Activated CD4-positive, alpha-beta T cell treated with anti-CD3 and anti-CD28 coated beads, Interleukin-2, amount 50 U/mL, for 1 hour (primary cell): ENCODE measurements at places on chromosomes 2 and 18.

DNA sequence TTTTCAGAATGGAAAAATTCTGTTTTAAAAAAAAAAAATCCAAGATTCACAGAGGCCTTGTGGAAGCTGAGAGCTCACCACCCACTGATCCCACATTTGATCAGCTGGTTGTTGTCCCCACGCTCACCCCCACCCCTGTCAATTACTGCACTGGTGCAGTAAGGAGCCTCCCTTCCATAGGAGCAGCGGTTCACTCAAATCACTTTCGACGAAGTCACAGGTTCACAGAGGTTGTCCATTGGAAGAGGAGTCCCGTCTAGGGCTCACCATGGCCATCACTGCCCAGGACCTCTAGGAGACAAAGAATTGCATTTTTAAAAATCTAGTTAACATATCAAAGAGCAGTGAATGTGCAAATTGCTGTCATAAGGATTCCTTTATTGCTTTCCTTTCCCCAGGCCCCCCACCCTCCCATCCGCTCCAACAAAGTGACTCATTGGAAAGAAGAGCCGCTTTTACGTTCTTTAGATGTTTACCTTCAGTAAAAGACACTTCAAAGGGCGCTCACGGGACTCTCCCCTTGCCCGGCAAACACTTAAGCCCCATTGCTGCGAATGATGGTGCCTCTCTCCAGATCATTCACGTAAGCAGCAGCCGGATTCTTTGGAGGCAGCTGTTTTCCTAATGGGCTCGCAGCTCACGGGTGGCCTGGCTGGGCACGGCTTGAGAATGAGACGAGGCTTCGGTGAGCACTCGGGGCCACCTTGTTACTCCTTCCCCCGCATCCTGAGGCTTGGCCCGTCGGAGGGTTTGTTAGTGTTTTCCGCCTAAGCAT is 165.5 kb upstream of the SALL3 start:
- no peak for DNase-seq

DNA sequence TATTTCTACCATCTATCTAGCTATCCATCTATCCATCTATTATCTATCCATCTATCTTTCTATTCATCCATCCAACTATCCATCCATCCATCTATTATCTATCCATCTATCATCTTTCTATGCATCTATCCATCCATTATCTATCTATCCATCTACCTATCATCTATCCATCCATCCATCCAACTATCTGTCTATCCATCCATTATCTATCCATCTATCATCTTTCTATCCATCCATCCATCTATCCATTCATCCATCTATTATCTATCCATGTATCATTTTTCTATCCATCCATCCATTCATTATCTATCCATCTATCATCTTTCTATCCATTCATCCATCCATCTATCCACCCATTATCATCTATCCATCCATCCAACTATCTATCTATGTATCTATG is 24.6 kb upstream of the ZNF407 start:
- no peak for DNase-seq

DNA sequence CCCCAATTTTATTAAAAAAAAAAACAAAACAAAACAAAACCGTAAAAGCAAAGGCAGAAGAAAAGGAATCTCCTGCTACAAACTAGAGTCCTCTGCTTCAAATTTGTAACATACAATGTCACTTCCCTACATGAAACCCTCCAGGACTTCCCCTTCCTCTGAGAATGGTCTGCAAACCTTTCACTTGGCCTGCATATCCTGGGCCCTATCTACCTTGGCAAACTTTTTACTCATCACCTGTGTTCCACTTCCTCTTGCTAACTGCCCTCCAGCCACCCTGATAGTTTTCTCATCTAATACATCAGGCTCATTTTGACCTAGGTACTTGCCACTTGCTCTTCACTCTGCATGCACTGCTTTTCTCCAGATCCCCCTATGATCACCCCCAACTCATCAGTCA is 255.5 kb downstream of the ETAA1 start:
- DNase-seq: no peak

DNA sequence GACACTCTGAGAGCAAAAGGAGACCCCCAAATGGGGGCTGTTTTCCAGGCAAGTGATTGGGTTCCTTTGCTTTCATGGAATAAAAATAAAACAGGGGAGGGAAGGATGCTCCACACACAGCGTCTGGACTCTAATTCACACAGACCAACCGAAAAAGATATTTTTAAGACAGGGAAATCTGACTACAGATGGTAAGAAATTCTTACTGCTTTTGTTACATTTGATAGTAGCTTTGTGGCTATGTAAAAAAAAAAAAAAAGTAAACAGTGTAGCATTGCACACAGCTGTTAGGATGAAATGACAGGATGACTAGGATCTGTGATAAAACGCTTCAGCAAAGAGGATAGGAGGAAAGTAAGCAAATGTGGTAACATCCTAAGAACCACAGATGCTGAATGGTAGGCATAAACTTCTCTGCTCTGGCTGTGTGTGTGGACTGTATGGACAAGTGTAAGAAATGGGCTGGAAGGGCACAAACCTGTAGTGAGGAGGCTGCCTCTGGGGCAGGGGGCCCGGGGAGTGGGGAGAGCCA is 207.6 kb downstream of the ANAPC1 start:
- DNase-seq: no peak

GRCh38 chr2:173803449-173803848 is 161.7 kb downstream of the SP3 start:
- no peak for DNase-seq

GRCh38 chr2:121004359-121004758 is 268.7 kb downstream of the GLI2 start:
- DNase-seq: no peak

DNA sequence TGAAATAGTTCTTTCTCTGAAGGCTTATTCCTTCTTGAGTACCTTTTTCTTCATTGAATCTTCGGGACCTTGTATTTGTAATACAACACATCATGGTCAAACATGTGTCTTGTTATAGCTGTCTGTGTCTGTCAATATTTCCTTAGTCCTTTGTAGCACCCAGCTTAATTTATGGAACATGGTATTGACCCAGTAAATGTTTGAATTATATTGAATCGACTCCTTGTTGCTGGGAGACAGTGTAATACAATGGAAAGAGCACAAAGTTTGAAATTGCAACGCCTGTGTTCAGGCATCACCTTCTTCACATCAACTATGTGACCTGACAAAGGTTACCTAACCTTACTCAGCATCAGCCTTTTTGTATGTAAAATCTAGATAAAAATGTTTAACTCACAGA is 267.2 kb upstream of the CYRIA start:
- DNase-seq: no peak

DNA sequence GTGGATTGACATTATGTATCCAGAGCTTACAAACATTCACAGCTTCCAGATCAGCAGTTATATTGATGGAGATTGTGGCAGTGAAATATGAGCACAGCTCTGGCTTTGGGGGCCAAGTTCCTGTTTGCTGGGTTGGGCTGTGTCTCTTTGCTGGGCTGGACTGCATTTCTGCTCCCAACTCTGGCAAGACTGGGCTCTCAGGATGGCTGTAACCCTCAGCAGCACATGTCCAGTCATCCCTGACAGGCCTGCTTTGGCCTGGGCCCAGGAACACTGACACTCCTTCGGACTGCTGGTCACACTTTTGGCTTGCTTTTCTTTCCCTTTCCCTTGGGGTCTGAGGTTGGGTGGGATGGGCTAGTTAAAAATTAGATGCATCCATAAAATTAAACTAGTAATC is 17.9 kb upstream of the VPS4B start:
- DNase-seq: no peak

- DNase-seq: no peak
Observed at GRCh38 chr2:197888321-197888720, 83.9 kb downstream of the PLCL1 start.

- DNase-seq: no peak
Observed at GRCh38 chr2:203898657-203899056, 31.1 kb downstream of the CTLA4 start.

DNA sequence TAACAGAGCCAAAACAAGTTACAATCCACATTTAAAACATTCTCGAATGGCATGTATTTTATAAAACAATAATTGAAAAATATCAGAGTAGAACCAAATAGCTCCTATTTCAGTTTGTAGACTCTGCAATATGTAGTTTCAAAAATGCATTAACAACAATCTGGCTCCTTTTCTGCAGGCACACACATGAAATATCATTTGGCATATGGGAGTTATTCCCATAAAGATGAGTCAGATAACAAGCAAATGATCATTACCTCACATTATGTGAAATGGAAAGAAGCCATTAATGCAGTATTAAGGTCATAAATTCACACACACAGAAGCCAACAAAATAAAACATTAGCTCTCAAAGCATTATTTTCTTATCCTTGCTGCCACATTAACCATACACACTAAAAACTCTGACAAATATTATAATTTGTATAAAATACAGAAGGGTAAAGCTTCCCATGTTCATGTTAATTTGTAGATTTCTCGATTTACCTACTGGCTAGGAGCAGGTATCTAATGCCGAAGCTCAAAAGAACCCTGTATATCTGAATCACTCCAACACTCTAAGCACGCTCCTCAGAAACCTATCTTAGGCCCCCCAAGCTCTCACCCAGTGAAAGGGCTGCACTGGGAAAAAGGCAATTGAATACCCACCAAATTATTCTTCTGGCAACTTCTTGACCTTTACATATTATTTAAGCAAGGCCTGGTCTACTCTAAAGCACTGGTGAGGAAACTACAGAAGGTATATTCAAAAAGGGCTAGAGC is 13.8 kb downstream of the NBAS start:
- DNase-seq: no peak

DNA sequence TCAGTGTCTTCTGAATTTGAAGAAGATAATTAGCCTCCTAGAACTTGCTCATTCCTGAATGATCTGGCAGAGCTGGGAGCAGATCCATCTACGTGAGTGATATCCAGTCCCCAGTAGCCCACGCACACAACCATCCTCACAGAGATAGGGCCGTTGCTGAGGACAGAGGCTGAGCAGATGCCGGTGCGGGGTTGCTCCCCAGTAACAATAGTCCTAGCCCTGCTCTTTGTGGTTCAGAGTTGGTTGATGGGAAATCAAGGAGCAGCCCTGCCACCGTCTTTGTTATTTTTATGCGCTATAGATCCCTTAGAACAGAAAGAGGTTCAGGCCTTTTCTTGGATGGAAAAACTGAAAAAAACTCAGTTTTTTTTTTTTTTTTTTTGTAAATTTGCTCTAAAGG is 69.3 kb downstream of the VWA3B start:
- no peak for DNase-seq

GRCh38 chr2:183493040-183493439 is 368.8 kb downstream of the NUP35 start:
- DNase-seq: no peak

DNA sequence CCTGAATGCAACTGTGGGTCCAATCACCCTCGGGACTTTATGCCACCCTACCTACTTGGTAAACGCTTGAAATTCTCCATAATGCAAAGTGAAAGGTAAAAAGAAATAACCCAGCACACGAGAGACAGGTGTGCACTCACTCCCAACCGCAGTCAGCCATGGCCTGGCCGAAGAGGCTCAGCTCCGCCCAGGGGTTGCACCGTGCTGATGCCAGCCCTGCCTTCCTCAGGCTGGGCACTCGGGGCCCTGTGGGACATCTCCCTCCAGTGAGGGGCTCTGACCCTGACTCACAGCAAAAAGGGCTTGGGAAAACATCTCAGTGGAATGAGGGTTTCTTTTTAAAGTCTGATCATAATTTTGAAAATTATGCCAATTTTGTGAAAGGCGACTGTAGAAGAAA is 13.3 kb downstream of the SLC66A2 start:
- no peak for DNase-seq

DNA sequence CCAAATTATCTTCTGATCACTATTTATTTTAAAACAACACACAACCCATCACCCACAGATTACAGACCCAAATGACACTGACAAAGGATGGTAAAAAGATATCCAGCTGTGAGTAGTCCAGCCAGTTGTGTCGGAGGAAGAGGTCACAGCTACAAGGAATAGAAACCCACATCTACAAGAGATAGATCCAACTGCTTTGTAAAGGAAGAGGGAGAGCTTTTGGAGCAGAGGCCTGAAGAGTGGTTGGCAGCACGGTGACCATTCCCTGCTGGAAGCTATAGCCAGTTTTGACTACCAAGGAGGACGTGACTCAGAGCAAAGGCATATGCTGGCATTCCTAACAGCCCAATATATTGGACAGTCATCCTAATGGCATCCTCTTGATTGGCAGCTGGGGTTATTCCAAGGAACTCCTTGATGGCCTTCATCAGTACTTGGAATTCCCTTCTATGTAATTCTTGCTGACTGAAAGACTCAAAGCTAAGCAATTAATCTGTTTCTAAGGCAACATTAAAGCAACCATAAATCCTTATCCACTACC is 17.1 kb downstream of the SLC8A1 start:
- no peak for DNase-seq

- DNase-seq: no peak
Observed at GRCh38 chr2:158575051-158575635, 118.4 kb downstream of the PKP4 start.

DNA sequence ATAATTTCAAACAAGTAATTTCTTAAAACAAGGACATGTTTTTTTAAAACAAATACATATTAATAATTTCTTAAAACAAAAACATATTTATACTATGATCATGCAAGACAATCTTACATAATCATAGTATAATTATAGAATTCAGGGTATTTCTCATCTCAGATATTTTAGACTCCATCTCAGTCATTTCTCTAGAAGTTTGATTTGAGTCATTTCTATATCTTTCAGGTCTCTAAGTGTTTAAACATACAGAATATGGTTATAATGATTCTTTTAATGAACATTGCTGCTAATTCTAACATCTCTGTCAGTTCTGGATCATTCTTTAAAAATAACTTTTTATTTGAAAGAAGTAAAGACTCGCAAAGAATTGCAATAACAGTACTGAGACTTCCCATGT is 154.2 kb upstream of the KYNU start:
- DNase-seq: no peak

- no peak for DNase-seq
Observed at GRCh38 chr18:58896268-58896667, 31.6 kb downstream of the ZNF532 start.

DNA sequence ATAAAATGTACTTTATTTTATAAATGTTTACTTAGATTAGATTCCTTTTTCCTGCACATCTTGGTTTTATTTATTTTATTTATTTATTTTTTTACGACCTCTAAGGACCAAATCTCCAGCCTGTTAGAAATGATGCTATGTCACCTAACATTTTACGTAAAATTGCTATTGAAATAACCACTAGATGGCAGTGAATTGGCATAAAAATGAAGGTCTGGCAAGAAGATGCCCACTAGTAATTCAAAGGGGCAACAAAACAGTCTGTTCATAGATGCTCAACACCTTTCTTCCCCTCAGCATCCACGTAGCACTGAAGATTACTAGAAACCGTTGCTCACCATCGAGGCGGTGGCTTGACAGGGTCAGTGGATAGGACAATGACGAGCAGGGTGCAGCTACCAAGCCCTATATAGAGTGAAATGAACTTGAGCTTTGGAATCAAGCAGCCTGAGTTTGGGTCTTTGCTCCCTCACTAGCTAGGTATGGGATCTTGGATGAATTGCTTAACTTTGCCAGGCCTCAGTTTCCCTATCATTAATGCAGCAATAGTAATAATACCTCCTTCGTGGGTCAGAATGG is 128.7 kb upstream of the L3MBTL4 start:
- no peak for DNase-seq

GRCh38 chr2:204321027-204321800 is 224.1 kb upstream of the PARD3B start:
- no peak for DNase-seq

GRCh38 chr2:102796337-102796736 is 34.5 kb downstream of the TMEM182 start:
- DNase-seq: no peak
